AG09319 (cell line): ENCODE measurements at places on chromosomes 6 and 20.

- DNase-seq: no peak
These were observed 391.0 kb downstream of the CBLN4 start for GRCh38 chr20:55614220-55614757.

DNA sequence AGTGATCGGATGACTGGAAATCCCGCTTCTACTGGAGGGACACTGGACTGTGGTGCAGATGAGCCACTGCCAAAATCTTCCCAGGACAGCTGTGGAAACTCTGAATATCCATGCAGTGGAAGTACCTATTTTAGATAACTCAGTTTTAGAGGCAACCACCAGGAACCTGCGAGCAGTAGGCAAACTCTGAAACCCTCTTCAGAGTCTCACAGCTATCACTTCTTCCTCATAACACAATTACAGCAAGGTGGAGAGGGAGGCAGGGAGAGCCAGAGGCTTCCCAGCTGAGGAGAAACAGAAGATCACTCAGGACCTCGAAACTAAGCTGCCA lies 322.8 kb upstream of the NT5E start:
- DNase-seq: no peak

DNA sequence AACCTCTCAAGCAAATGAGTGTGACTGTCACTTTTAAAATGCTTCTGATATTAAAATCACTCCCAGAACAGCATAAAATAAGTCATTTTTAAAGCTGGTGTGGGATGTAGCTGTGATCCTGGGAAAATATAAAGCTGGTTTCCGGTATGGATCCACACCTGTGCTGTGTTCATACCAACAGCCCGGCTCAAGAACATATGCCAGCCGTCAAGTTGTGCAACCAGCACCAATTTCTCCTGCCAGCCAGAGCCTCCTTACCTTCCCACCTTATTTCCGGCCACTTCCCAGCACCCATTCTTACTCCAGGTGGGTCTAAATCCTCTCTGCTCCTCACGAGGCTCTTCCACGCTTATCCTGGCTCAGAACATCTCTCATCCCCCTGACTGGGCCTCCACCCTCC lies 50.9 kb upstream of the RPS6KA2 start:
- no peak for DNase-seq

- DNase-seq: no peak
These were observed 15.0 kb downstream of the CALHM6 start for GRCh38 chr6:116476002-116476678.

DNA sequence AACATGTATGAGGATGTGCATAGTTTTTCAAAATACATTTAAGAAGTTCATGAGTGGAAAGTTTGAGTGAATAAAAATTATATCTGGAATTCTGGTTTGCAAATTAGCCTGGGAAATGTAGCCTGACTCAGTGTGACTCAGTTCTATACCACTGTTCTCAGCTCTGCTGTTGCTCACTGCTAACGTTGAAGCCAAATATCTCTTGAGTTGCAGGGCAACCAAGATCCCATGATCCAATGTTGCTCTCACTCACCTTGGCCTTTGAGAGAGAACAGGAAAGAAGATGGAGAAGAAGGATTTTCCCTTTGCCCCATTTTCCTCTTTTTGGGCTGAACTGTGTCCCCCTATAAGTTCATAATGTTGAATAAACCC lies 28.9 kb downstream of the PSMB9 start:
- DNase-seq: no peak

DNA sequence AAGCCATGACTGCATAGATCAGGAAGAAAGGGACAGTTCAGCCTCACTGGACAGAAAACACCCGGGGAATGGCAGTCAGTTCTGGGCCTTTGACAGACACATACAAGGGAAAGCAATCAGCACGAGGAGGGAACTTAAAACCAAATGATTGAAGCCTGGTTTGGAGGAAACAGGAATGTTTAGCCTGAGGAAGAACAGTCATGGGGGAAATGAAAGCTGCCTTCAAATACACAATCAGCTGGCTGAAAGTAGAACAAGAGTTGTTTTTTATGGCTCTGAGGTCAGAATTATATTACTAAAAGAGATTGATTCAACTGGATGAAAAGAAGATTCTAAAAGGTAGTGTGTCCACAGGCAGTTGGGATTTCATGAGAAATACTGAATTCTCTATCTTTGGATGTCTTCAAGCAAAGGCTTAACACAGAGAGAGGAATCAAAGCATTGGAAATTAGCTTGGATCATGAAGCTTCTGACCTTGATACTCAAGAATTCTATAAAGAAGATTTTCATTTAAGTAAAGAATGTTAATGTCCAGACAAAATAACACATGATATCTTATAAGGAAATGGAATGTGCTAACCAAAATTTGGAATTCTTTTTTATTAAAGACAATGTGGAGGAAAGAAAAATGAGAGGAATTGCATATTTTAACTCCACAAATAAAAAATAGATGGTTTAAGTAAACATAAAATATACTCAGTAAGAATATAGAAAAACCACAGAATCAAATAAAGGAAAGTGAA lies 216.6 kb downstream of the IBTK start:
- no peak for DNase-seq

GRCh38 chr6:26389349-26389894 lies 6.5 kb downstream of the BTN2A2 start:
- DNase-seq: no peak

DNA sequence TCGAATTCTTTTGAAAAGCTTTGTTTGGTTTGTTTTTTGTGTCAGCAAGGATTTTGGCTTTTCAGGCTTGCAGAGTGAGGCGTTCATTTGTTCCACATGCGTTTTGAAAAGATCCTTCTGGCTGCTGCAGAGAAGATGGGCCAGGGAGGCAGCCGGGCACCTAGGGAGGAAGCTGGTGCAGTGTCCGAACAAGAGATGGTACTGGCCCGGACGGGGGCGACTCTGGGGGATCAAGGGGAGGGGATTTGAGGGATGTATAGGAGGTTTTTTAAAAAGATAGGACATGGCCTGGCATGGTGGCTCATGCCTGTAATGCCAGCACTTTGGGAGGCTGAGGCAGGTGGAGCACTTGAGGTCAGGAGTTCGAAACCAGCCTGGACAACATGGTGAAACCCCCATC lies 55.3 kb downstream of the DLGAP4 start:
- no peak for DNase-seq

- DNase-seq: no peak
These were observed 163.5 kb upstream of the CDYL start for GRCh38 chr6:4612636-4613171.

- peak; percentile 52 for DNase-seq
These were observed 2.9 kb upstream of the SNRPB start for GRCh38 chr20:2473516-2473915.

GRCh38 chr6:21219856-21220255 lies 373.7 kb upstream of the SOX4 start:
- no peak for DNase-seq

DNA sequence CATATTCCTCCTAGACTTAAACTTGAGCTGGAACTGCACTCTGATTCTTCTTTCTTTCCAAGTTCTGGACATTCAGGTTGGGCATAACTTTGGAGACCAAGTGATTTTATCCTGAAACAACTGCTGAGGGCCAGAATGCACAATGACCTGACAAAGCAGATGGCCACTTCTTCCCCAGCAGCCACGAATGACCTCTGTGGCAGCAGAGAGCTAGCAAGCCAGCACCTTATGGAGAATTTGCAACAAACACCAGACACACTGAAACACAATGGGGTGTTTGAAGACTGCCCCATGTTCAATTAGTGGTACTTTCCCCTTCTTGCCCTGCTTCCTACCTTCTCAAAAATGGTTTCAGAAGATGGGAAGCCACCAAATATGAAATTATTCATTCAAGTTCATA lies 4.2 kb upstream of the TENT5A start:
- DNase-seq: no peak

GRCh38 chr6:20166210-20166609 lies 46.1 kb downstream of the MBOAT1 start:
- no peak for DNase-seq

DNA sequence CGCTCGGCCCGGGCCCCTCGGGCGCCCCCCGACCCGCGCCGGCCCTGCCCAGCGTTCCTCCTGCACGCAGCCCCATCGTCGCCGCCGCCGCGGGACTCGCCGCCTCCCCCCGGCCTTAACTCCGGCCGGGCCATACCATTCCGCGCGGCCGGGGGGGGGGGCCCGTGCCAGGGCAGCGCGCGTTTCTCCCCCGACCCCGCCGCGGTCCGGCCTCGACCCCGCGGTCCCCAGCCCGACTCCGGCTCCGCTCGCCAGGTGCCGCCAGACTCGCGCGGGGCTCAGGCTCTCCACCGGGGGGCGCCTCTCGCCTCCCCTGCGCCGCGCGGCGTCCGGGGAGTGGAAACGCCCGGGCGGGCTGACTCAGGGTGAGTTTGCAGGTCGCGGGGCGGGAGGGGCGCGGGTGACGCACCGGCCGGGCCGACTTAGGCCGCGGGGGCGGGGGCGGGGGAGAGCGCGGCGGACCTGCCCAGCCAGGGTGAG lies at the start of gene SRXN1:
Gene SRXN1 (minus strand): TSS at position 91 of the 480 bp plus-strand sequence. CDS start 15 bp downstream, at position 76.
- DNase-seq: peak; percentile 86

GRCh38 chr6:123804014-123804786 lies 535 bp downstream of the NKAIN2 start:
- DNase-seq: no peak

- no peak for DNase-seq
These were observed 111.1 kb upstream of the DTNBP1 start for GRCh38 chr6:15773806-15774410.

DNA sequence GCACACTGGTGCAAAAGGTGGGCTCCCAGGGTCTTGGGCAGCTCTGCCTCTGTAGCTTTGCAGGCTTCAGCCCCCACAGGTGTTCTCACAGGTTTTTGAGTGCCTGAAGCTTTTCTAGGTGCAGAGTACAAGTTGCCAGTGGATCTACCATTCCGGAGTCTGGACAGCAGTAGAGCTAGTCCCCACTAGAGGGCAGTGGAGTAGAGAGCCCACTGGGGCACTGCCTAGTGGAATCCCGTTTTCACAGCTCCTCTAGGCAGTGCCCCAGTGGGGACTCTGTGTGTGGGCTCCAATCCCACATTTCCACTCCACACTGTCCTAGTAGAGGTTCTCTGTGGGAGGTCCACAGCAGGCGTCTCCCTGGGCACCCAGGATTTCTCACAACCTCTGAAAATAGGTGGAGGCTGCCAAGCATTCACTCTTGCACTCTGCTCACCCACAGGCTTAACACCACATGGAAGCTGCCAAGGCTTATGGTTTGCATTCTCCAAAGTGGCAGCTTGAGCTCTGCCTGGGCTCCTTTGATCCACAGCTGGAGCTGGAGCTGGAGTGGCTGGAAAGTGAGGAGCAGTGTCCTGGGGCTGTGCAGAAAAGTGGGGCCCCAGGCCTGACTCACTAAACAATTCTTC lies 86.3 kb upstream of the PROKR2 start:
- DNase-seq: no peak

DNA sequence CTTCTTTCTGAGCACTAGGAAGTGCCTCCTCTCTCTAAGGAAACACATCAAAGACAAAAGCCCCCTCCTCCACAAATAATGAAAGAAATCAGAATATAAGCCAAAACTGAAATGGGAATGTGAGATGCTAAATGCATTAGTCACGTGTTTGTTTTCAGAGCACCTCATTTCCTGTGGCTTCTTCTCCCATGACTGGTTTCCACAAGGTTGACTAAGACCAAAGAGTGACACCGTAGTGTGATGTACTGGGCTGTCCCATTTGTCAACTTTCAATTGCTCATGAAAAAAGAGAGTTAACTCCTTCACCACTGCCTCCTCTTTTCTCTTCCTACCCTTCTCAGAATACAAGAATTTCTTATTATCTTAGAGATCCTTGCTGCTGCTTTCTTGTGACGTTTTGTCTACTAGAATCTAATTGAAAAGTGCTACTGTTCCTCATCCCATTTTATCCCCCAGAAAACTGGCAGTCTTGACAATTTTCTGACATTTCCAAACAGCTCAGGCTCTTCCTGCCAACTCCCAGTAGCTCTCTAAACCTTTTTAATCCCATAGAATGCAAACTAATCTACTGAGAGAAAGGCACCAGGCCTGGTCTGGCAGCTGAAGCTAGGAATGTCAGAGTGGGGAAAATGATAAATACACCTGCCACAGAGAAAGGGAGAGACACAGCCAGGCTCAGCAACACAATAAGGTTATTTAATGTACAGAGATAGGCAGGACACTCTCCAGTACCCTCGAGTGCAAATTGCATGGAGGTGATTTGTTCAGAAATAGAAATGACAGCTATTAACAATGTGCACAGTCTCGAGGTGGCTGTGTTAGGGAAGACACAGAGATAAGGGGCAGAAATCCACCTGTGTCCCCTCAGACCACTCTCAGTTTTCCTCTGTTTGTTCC lies 671.7 kb upstream of the NRSN1 start:
- no peak for DNase-seq

GRCh38 chr6:52551483-52552277 lies 25.2 kb downstream of the TRAM2 start:
- DNase-seq: no peak

DNA sequence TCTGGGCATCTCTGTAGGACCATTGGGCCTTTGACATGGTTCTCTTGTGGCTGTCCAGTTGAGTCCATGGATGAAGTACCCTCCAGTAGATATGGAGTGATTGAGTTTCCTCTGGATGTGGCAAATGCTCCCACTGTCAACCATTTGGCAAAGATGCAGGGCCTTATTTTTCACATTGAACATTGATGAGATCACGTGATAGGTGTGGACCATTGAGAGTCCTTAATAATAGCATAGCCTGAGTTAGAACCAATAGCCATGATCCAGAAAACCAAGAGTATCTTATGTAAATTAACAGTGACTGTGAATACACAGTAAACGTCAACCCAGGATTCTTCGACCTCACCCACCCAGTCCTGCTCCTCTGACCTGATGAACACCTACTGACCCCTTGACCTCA lies 3.0 kb upstream of the PERP start:
- DNase-seq: no peak

- DNase-seq: no peak
These were observed 1.3 kb downstream of the KPNA5 start for GRCh38 chr6:116682334-116682712.

GRCh38 chr6:150038202-150039062 lies 13.1 kb upstream of the RAET1L start:
- DNase-seq: no peak

GRCh38 chr6:129141499-129141898 lies 258.6 kb downstream of the LAMA2 start:
- no peak for DNase-seq

DNA sequence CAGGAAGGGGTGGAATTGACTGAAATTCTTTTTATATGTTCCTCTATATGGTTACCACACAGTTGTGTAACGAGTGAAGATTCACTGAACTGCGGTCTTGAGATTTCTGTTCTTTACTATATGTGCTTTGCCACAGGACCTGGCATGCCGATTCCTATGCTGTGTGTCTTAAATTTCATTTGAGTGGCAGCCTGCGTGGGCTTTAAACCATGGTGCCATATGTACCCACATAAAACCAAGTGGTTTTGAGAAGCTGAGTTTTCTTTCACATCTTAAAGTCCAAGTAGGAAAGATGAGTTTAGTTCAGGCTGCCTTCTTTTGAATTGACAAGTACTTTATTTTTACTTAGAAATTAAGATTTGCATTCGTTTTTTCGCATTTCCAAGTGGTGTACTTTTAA lies 101.1 kb downstream of the DOK5 start:
- DNase-seq: no peak

GRCh38 chr6:45606831-45607400 lies 229.2 kb upstream of the SUPT3H start:
- DNase-seq: no peak

DNA sequence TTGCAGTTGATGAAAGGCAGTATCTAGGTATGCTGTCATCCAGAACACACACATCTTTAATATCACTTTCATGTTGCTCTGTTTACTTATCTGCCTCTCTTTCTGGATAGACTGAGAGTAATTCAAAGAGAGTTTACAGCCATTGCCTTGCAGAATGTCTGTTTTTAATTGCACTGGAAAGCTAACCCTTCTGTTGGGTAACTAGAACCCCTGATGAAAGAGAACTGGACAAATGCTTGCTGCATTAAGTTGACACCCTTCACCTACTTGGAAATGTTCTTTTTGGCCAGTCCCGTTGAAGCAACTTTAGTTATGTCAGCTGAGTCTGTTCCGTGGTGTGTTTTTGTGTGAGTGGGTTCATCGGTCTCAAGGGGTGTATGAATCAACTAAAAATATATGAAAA lies 383.8 kb upstream of the CITED2 start:
- no peak for DNase-seq
